ACHN (cell line): ENCODE measurements at places on chromosomes 13 and 19.

DNA sequence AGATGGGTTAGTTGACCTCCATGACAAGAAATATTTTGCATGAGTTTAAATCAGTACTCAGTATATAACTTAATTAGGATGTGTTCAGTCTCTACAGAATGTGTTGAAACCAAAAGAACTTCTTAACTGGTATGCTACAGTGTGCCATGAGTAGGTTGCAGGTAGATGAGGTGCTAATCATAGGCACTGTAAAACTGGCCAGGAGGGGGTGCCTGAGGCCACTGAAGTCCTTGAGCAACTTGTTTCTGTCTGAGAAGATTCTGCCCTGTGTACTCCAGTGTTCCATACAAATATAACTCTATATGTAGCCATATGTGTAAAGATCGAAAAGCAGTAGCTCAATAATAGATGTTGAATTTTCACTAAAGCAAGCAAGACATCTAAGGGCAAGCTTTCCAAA is 549.2 kb upstream of the KLF12 start:
- DNase-seq: no peak

DNA sequence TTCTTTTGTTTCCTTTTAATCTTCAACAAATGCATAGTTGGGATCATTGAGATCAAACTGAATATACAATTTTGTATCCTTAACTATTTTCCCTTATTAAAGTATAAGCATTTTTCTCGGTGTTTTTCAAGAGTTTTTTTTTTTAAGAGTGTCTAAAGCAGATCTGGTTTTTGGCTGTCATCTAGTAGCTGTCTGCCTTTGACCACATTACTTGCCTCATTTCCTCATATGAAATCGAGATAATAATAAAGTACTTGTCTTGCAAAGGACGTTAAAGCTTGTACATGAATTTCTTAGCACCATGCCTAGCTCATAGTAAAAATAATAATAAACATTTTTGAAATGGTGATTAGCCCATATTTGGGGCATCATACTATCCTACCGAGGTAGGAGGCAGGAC is 121.2 kb downstream of the PDS5B start:
- DNase-seq: no peak

- no peak for DNase-seq
These were observed 861.2 kb downstream of the UQCRFS1 start for GRCh38 chr19:28351761-28352160.

- DNase-seq: peak; percentile 54
These were observed 1.8 kb upstream of the APOE start for GRCh38 chr19:44903602-44904425.

DNA sequence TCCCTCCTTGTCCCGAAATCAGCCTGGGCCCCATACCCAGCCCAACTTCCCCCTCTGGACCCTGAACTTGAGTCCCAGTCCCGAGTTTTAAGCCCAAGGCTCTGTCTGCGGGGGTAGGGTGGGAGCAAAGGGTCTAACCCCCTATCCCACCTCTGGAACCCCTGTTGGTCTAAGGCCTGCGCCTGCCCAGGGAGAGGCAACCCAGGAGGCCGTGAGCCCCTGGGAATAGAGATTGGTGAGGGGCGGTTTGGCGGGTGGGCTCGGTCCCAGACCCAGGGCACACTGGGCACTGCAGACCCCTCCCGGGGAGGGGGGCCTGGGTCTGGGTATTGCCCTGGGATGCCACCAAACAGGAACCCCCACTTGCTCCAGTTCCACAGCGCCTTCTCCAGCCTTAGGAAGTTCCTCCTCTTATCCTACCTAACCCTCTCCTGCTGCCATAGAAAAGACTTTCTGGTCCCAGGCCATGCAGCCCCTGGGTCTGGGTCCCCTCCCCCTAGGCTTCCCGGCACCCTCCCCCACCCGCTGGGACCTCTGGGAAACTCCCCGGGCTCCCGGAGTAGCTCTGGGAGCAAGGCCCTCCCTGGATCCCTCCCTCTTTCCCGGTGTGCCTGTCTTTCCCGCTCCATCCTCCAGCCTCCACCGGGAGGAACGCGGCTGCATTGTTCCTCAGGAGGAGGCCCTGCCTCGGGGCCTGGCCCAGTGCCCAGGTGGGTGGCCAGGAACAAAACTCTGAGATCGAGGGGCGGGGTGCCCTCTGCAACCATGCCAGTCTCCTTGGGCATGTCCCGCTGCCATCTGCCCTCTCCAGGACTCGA is 33.6 kb upstream of the NANOS3 start:
- peak; percentile 81 for DNase-seq

- DNase-seq: no peak
These were observed 1427.0 kb upstream of the MIR17HG start for GRCh38 chr13:89920461-89920860.

GRCh38 chr13:48709213-48709612 is 55.5 kb downstream of the CYSLTR2 start:
- no peak for DNase-seq

GRCh38 chr19:39858541-39858940 is 12.4 kb upstream of the FBL start:
- peak; percentile 6 for DNase-seq

DNA sequence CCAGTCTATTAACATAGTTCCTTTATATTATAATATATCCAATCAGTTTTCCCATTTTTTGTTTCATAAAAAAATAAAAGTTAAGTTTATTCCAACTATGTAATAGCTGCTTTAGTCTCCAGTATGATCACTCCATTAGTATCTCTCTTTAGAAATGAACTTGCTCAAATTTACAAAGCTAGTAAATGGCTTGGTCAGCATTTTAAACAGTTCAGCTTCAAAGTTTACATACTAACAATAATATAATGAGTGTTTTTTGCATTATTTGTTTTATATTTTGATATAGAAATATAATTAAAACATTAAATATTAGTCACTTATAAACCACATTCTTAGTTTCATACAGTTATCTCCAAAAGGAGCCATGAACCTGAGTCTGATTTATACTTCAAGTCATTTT is 1073.8 kb downstream of the SLITRK5 start:
- DNase-seq: no peak

DNA sequence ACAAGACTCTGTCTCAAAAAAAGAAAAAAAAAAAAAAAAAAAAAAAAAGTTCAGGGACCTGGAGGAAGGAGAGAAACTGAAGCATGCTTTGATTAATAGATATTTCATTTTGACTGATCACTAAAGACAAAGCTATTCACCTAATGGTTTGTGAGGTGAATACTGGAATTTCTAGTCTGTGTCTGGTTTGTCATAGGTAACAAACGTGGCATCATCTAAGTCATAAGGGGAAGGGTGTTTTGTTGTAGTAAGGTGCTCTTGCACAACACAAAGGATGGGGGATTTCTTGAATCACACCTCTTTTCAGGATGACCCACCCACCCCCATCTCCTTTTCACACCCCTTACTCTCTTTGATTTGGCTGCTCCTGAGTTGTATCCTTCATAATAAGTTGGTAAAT is 13.8 kb upstream of the ZNF69 start:
- DNase-seq: no peak

GRCh38 chr13:29909975-29910674 is 59.7 kb upstream of the UBL3 start:
- DNase-seq: no peak

DNA sequence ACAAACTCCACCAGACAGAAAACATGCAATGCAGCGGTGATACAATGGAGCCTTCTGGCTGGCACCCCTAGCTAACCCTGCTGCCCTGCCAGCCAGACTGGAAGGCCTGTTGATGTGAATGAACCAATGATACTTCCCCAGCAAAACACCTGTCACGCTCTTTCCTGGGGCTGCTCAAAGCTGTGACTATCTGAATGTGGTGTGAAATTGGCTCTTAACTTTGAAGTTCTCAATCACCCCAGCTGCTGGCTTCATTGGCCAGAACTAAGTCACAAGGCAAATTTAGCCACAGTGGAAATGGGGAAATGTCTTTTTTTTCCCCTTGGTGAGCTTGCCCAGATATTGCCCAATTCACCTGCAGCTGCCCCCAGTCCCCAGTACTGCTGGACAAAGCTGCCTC is 147.3 kb downstream of the SLC7A1 start:
- no peak for DNase-seq

DNA sequence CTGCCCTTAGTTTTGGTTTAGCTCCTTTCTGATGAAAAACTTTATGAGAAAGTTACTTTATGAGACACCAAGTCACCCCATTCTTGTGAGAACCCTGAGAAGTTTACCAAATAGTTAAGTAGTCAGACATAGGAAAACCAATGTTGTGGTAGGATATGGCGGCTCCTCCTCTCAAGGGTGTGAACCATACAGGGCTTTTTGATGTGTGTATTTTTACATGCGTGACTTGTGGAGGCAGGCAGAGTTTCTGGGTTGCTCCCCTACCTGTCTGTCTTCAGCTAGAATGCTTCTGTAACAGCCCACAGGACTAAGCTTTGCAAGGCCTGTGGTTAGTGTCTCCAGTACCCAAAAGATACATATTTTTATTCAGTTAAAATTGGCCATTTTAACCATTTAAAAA is 18.3 kb downstream of the UBAC2 start:
- no peak for DNase-seq

GRCh38 chr13:85610024-85610423 is 189.2 kb downstream of the SLITRK6 start:
- no peak for DNase-seq

DNA sequence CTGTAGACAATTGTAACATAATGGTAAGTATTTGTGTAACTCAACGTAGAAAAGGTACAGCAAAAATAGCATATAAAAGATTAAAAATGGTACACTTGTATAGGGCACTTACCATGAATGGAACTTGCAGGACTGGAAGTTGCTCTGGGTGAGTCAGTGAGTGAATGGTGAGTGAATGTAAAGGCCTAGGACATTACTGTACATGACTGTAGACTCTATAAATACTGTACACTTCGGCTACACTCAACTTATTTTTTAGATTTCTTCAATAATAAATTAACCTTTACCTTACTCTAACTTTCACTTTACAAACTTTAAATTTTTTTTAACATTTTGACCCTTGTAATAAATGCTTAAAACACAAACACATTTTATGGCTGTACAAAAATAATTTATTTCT is 72.1 kb upstream of the FAM216B start:
- DNase-seq: no peak
